ENCODE measurements at places on chromosomes 2 and 18.

- H3K27ac ChIP-seq: no peak overlapping the region
- DNase-seq: no peak
- peaks cover 3% of the 10 kb centered on the region for H3K36me3 ChIP-seq
- no peak overlapping the region for H3K4me3 ChIP-seq
- H3K4me1 ChIP-seq: no peaks in the 10 kb centered on the region
- H3K27me3 ChIP-seq: no peaks in the 10 kb centered on the region
Measured at GRCh38 chr2:201730651-201731285, 32.3 kb upstream of the MPP4 start.

DNA sequence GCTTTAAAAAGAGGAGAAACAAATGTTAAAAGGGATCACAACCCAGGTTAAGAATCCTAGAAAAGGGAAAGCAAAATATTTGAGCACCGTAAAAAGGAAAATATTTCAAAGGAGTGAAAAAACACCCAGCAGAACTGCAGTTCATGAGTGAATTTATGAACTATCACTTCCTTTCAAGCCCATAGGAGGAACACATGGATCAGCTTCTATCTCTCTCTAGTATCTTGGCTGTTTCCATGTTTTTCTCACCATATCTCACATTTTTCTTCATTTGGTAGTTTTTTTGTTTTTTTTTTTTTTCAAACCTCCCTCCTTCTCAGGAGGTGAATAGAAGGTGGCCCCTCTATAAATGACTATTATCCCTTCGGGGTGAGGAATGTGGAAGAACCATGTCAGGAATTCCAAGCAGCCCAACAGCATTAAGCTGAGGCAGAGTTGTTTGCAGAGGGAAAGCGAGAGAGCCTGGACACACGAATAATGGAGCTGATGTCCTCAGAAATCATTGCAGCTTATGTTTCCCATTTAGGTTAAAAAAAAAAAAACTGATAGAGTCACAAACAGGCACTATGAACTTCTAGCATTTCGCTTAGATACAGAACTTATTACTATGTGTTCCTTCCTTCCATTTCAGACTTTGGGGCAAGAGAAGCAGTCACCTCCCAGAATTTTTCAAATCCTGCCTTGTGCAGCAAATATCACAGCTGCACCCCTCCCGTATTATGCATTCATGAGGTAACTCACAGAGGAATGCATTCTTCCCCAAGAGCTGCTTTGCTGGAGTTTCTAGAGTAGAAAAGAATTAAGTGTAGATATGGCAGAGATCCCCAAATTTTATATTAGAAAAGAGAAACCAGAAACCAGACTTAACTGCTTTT lies 315.6 kb downstream of the IRS1 start:
- H3K4me3 ChIP-seq: no peak overlapping the region
- DNase-seq: no peak
- no peaks in the 10 kb centered on the region for H3K36me3 ChIP-seq
- H3K27me3 ChIP-seq: no peaks in the 10 kb centered on the region
- H3K4me1 ChIP-seq: peaks cover 1% of the 10 kb centered on the region

DNA sequence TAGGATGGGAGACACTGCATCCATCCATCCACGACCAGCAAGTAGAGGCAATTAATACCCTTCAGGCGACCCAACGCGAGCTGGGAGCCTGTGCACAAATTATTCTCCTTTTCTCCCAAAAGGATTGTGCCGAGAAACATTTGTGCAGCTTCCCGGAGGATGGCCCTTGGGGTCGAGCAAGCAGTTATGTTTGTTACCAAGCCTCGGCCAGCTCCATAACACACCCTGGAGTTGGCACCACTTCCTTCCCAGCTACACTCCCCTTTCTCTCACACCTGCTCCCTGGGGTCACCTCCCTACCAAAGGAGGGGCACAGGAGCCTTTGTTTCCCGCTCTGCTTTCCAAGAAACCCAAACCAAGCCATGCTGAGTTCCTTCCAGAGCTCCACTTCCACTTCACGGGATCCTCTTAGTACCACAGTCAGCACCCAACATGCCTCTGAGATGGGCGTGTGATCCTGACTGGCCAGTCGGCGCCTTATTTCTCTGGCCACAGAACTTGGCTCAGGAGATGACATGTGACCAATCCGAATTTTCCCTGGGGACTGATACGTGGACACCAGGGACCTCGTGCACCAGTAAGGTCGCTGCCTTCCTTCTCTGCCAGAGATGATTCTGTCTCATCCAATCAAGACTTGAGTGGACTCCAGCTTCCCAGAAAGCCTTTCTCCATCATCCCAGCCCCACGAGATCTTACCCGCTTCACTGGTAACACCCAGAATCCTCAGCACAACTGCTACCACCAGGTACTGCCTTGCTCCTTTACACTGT lies 28.5 kb downstream of the GPR55 start:
- no peaks in the 10 kb centered on the region for H3K36me3 ChIP-seq
- no peak for DNase-seq
- H3K27ac ChIP-seq: no peak overlapping the region
- no peak overlapping the region for H3K4me3 ChIP-seq
- no peaks in the 10 kb centered on the region for H3K4me1 ChIP-seq

DNA sequence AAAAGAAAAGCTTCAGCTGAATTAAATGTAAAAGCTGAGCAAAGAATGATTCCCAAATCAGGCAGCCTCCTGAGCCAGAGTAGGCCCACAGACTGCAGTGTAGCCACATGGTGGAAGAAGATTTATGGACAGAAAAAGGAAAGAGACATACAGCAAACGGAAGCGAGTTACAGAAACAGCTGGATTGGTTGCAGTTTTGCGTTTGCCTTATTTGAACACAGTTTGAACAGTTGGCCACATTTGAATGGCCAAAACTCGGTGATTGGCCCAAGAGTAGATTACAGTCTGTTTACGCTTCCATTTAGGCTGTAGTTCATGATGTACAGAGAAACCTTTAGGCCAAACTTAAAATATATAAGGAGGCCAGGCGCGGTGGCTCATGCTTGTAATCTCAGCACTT lies 35.1 kb downstream of the SH2D6 start:
- H3K4me1 ChIP-seq: no peaks in the 10 kb centered on the region
- DNase-seq: no peak
- H3K36me3 ChIP-seq: no peaks in the 10 kb centered on the region
- H3K27me3 ChIP-seq: no peaks in the 10 kb centered on the region

GRCh38 chr2:226234187-226234586 lies 565.4 kb downstream of the IRS1 start:
- no peak overlapping the region for H3K27ac ChIP-seq
- H3K27me3 ChIP-seq: no peaks in the 10 kb centered on the region
- no peaks in the 10 kb centered on the region for H3K36me3 ChIP-seq
- no peak overlapping the region for H3K4me3 ChIP-seq
- H3K4me1 ChIP-seq: no peaks in the 10 kb centered on the region

DNA sequence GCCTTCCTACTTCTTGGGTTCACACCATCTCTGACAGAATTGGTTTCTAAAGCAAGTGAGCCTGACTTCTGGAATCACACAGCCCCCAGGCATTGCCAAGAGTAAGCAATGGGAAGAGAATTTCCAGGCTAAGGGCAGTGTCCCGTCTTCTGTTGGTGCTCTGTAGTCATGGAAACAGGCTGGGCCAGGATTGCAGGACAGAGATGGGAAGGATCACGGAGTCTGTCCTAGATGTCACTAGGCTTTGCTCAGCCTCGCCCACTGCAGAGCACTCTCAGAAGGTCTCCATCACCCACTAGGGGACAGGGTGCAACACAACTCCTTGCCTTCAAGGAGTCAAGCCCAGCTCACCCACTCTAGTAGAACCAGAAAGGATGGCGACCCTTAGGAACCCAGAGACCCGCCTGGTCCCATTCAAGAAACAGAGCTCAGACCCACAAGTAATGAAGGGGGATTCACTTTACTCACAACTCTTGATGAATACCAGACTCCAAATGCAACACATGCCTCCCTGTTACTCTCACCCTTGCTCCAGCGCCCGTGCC lies 48.6 kb upstream of the TEX51 start:
- no peaks in the 10 kb centered on the region for H3K4me1 ChIP-seq
- no peaks in the 10 kb centered on the region for H3K27me3 ChIP-seq
- no peak for DNase-seq

- H3K4me1 ChIP-seq: no peaks in the 10 kb centered on the region
- DNase-seq: no peak
- no peaks in the 10 kb centered on the region for H3K27me3 ChIP-seq
- no peaks in the 10 kb centered on the region for H3K36me3 ChIP-seq
- H3K4me3 ChIP-seq: no peak overlapping the region
Measured at GRCh38 chr18:22279741-22280452, 110.5 kb downstream of the GATA6 start.
